Left ventricle myocardium inferior (tissue), 1 donor: ENCODE measurements at places on chromosomes 1 and 21. TPM values are rescaled to one million over a fixed set of nuclear protein-coding genes. Genes with fewer than 3 reads are reported as not detected.

DNA sequence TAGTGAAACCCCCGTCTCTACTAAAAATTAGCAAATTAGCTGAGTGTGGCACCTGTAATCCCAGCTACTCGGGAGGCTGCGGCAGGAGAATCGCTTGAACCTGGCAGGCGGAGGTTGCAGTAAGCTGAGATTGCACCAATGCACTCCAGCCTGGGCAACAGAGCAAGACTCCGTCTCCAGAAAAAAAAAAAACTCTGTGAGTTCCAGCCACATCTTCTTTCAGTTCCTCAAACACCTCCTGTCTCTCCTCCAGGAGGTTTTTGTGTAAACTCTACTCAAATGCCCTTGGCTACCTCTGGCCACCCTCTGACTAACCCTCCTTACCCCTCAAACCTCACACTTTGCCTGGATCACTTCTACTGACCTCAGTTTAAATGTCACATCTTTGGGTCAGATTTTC is 38.1 kb downstream of the RCSD1 start:
- H3K27ac ChIP-seq = peak overlapping the region; percentile 83
- DNase-seq = no peak
- H3K27me3 ChIP-seq = no peaks in the 10 kb centered on the region
- H3K4me3 ChIP-seq = no peak overlapping the region
- no peaks in the 10 kb centered on the region for H3K36me3 ChIP-seq

DNA sequence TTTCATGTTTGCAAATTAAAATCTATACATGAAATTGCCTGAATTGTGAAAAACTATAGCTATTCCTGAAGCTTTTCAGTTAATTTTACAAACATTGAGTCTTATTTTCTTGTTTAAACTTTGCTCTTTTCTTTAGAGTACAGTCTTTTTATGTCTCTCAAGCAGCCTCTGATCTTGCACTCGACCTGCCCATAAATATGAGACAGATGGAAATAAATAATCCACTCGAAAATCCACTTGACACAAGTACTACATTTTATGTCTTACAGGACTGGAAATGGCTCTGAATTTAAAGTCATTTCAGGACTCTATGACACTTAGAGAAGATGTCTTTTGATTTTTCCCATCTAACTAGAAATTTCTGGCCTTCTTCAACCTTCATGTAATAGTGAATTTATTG is 283.8 kb downstream of the USP25 start:
- no peaks in the 10 kb centered on the region for H3K4me1 ChIP-seq
- no peak for DNase-seq
- no peaks in the 10 kb centered on the region for H3K27me3 ChIP-seq
- H3K27ac ChIP-seq = no peak overlapping the region
- no peak overlapping the region for H3K4me3 ChIP-seq

DNA sequence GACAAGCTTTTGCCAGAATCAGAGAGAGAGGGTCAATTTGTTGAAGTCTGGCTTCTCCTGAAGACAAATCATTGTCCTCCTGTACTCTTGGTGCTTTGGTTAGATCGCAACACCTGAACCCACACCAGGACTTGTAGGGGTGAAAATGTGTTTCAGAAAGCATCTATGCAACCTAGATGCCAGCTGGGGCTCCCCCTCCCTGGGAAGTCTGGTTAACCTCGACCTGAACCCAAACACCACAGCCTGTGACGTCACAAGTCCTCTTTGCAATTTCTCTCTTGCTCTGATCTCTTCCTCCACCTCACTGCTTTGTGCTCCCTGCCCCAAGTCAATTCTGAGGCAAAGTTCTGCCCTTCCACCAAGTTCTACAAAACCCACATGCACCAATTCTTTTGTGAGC is 42.8 kb upstream of the USP24 start:
- H3K4me1 ChIP-seq = peaks cover 6% of the 10 kb centered on the region
- no peaks in the 10 kb centered on the region for H3K27me3 ChIP-seq
- no peak for DNase-seq
- no peak overlapping the region for H3K4me3 ChIP-seq
- no peaks in the 10 kb centered on the region for H3K36me3 ChIP-seq

- no peaks in the 10 kb centered on the region for H3K36me3 ChIP-seq
- H3K4me1 ChIP-seq = no peaks in the 10 kb centered on the region
- DNase-seq = no peak
- H3K27me3 ChIP-seq = no peaks in the 10 kb centered on the region
- H3K4me3 ChIP-seq = no peak overlapping the region
Observed at GRCh38 chr1:225712391-225712790, 59.5 kb upstream of the ENAH start.

DNA sequence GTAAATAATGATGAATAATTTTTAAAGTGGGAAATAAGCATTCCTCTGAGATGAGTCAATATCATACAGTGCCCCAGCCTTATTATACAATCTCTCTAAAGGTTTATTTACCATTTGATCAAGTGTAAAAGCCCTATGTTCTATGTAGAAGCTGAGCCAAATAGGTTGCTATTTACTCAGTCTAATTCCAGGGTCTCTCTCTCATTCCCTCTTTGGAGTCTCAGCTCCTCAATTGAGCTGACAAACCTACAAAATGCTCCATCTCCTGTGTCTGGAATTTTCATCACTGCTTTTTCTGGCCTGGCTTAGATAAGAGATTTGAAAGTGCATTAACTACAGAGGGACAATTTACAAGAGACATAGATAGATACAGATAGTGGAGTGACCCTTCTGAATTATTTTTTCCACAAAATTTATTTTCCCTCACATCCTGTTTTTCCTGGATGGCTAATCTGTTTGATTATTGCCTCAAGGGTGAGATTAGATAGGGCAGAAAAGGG is 24.8 kb upstream of the USH2A start:
- no peaks in the 10 kb centered on the region for H3K36me3 ChIP-seq
- H3K4me1 ChIP-seq = no peaks in the 10 kb centered on the region
- H3K27ac ChIP-seq = no peak overlapping the region
- H3K4me3 ChIP-seq = no peak overlapping the region

DNA sequence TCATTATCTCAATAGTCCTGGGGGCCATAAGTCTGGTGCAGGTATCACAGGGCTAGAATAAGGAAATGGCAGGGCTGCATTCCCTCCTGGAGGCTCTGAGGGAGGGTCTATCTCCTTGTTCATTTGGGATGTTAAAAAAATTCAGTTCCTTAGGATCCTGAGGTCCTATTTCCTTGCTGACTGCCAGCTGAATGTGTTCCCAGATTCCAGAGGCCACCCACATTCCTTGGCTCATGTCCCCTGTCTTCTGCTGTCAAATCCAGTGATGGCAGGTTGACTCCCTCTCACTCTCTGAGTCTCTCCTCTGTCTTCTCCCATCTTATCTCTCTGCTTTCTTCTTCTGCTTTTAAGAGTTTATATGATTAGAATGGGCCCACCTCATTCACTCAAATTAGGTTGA is 400.6 kb downstream of the PTPRU start:
- H3K4me1 ChIP-seq = no peaks in the 10 kb centered on the region
- H3K27me3 ChIP-seq = peaks cover 52% of the 10 kb centered on the region
- H3K36me3 ChIP-seq = no peaks in the 10 kb centered on the region
- no peak overlapping the region for H3K4me3 ChIP-seq

DNA sequence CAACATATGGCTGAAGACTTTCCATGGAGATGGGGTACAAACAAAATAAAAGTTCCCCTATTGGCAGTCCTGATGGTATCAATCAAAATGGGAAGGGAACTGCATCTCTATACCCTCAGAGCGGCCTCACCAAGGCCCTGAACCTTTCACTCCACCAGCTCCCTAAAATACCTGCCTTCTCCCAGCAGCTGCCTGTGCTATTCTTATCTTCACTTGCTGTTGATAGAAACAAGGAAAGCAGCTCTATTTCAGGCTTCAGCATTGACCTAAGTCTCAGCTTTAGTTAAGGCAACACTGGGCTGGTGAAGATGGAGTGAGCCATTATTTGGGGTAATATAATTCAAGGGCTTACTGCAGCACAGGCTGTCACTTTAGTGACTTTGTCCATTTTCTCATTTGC is 21.7 kb upstream of the PIGC start:
- no peaks in the 10 kb centered on the region for H3K36me3 ChIP-seq
- DNase-seq = no peak
- no peak overlapping the region for H3K4me3 ChIP-seq
- peaks cover 10% of the 10 kb centered on the region for H3K4me1 ChIP-seq
- H3K27me3 ChIP-seq = no peaks in the 10 kb centered on the region

GRCh38 chr21:23308741-23309140 is 2298.5 kb downstream of the MRPL39 start:
- no peak for DNase-seq
- no peaks in the 10 kb centered on the region for H3K36me3 ChIP-seq
- H3K27me3 ChIP-seq = no peaks in the 10 kb centered on the region
- no peak overlapping the region for H3K27ac ChIP-seq

Gene C8B
- total RNA-seq = not detected

DNA sequence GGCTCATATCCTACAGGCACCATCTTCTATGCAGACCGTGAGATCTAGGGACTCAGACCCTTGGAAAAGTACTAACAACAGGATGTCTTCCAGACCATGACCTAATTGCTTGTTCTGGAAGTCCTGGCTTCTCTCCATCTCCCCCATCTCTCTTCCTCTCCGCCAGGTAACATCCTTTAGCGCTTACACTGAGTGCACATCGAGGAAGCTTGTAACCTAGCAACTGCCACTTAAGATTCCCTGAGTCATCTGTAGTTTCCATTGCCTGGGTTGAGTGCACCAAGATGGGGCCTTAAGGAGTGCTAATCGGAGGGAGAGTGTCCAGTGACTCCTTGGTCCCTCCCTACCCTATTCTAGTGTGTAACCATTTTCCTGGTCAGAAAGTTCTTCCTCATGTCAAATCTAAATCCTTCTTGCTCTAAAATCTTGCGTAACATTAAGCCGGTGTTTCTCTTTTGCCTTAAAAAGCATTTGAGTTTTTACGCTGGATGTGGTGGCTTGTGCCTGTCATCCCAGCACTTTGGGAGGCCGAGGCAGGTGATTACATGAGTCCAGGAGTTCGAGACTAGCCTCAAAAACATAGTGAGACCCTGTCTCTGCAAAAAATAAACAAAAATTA is 9.7 kb downstream of the KLHDC8A start:
- peaks cover 22% of the 10 kb centered on the region for H3K4me1 ChIP-seq
- peaks cover 64% of the 10 kb centered on the region for H3K27me3 ChIP-seq
- H3K4me3 ChIP-seq = no peak overlapping the region
- no peaks in the 10 kb centered on the region for H3K36me3 ChIP-seq
- no peak overlapping the region for H3K27ac ChIP-seq

DNA sequence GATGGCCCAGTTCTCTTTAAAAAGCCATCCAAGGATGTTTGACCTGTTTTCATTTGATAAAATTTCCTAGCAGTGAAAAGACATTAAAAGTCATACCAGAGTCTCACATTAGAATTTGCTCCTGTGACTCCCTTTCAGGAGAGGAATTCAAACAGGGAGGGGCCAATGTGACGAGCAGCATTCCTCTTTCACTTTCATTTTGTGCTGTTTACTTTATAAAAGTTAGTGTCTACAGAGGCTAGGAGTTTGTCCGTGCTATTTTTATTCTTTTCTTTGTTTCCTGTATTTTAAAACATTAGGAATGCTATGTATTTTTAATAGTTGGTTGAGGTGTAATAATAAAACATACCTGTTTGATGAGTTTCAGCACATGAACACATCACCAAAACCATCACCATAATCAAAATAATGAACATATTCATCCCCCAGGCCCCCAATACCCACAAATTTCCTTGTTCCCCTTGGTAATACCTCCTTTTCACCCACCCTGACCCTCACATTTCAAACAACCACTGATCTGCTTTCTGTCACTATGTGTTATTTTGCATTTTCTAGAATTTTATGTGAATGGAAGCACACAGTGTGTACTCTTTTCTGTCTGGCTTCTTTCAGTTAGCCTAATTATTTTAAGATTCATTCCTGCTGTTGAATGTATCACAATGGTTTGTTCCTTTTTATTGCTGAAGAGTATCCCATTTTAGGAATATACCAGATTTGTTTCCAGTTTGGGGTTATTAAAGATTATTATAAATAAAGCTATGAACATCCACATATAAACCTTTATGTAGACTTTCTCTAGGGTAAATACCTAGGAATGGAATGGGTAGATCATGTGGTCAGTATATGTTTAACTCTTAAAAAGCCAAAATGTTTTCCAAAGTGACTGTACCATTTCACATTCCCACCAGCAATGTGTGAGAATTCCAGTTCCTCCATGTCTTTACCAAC is 129.5 kb downstream of the TENT5C start:
- H3K36me3 ChIP-seq = no peaks in the 10 kb centered on the region
- no peaks in the 10 kb centered on the region for H3K27me3 ChIP-seq
- DNase-seq = no peak
- peak overlapping the region; percentile 55 for H3K4me3 ChIP-seq
- H3K4me1 ChIP-seq = peaks cover 14% of the 10 kb centered on the region

- no peaks in the 10 kb centered on the region for H3K27me3 ChIP-seq
- no peak for DNase-seq
- no peak overlapping the region for H3K27ac ChIP-seq
- no peaks in the 10 kb centered on the region for H3K4me1 ChIP-seq
Observed at GRCh38 chr1:193036337-193037047, 22.7 kb downstream of the UCHL5 start.

Gene CYP4A11
- total RNA-seq = not detected

GRCh38 chr1:19765623-19766022 is 34.1 kb downstream of the TMCO4 start:
- H3K27me3 ChIP-seq = no peaks in the 10 kb centered on the region
- H3K4me3 ChIP-seq = no peak overlapping the region
- no peaks in the 10 kb centered on the region for H3K4me1 ChIP-seq
- no peak for DNase-seq
- peaks cover 12% of the 10 kb centered on the region for H3K36me3 ChIP-seq

GRCh38 chr1:13652238-13652637 is 47.8 kb upstream of the PRDM2 start:
- no peaks in the 10 kb centered on the region for H3K4me1 ChIP-seq
- H3K27ac ChIP-seq = no peak overlapping the region

DNA sequence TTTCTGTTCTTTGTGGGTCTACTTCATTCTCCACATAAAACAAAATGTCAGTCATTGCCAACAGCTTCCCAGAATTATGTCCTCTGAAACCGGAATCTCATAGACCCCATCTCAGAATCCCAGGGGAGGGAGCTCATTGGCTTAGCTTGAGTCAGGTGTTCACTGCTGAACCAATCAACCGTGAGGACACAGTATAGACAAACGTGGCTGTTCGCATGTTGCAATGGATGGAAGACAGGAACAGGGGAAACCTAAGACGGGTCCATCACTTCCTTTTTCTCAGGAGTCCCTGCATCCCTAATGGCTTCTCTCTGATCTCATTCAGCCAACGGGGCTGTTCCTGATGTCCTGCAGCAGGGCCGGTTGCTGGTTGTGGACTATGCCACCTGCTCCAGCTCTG is 9.1 kb downstream of the CELA2A start:
- H3K4me1 ChIP-seq = no peaks in the 10 kb centered on the region
- H3K4me3 ChIP-seq = no peak overlapping the region
- H3K27me3 ChIP-seq = no peaks in the 10 kb centered on the region
- no peak for DNase-seq
